ENCODE measurements at places on chromosomes 7 and 10.

GRCh38 chr7:137717045-137717444, 129.7 kb downstream of the DGKI start:
- no peak for DNase-seq

- DNase-seq: no peak
Observed at GRCh38 chr10:96153070-96153469, 23.0 kb downstream of the ZNF518A start.

DNA sequence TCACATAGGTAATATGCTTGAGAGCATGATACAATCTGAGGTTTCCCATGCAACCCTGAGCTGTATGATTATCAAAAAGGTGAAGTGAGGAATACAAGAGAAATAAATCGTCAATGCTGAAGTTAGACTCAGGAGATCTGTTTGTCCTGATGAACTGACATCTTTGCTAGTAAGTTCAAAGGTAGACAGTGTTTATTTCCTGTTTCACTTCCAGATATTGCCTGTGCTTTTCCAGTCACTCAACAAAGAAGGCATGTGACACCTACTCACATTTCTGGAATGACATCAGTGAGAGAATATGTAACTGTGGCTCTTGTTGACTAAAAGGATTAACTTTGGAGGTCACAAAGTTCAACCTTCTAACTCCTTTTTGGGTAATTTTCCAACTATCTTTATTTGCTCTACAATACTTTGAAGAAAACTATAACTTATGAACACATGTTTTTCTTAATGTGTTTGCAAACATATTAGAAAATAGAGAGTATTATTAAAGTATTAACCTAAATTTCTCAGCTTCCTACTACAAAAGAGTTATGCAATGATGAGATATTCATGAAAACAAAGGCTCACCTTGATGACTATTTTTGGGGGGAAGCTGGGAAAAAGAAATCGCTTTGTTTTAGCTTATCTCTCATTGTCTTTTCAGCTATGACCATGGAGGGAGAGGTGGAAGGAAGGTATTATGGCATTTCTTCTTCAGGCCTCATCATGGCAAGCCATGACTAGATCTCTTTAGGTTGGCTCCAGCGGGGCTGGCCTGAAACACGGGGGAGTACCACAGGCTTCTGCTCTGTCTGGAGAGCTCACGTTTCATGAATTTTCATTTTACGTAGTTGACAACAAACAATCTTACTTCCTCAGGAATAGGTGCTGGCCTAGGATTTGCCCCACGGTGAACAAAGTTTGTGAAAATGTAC, 214.7 kb upstream of the SLC26A5 start:
- peak; percentile 11 for DNase-seq

- no peak for DNase-seq
Observed at GRCh38 chr10:69855346-69856111, 53.8 kb downstream of the COL13A1 start.

DNA sequence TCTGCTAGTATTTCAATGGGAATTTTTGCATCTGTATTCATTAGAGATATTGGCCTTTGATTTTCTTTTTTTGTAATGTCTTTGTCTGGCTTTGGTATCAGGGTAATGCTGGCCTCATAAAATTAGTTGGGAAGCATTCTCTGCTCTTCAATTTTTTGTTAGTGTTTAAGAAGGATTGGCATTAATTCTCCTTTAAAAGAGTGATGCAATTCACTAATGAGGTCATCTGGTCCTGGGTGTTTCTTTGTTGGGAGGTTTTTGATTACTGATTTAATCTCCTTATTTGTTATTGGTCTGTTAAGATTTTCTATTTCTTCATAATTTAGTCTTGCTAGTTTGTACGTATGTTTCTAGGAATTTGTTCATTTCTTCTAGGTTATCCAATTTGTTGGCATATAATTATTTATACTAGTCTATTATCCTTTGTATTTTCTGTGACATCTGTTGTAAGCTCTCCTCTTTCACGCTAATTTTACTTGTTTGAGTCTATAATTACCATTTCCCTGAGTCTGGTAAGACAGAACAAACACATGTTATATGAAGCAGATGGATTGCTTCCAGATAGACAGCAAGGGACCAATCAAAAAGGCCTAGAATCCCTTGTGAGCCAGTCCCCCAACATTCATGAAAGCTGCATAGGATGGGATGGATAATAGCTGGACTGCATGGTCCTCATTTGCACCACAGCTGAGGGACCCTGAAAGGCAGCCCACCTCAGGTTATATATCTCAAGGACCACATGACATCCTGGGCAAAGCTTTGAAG, 54.4 kb downstream of the MTPAP start:
- DNase-seq: no peak

GRCh38 chr7:139203992-139204391, 27.0 kb upstream of the UBN2 start:
- DNase-seq: no peak

DNA sequence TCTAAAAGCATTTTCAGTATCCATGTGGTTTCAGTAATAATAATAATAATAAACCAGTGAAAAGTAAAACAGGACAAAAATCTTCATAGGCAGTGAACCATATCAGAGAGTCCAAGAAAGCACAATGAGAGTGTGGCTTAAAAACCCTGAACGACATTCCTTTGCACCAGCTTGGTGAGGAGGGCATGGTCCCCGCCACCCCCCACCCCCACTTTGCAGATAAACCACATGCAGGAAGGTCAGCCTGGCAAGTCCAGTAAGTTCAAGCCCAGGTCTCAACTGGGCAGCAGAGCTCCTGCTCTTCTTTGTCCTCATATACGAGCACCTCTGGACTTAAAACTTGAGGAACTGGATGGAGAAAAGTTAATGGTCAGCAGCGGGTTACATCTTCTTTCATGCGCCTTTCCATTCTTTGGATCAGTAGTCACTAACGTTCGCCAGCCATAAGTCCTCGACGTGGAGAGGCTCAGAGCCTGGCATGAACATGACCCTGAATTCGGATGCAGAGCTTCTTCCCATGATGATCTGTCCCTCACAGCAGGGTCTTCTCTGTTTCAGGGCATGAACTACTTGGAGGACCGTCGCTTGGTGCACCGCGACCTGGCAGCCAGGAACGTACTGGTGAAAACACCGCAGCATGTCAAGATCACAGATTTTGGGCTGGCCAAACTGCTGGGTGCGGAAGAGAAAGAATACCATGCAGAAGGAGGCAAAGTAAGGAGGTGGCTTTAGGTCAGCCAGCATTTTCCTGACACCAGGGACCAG, 172.5 kb downstream of the EGFR start:
- no peak for DNase-seq

GRCh38 chr10:62638062-62638477, 166.4 kb upstream of the ADO start:
- no peak for DNase-seq

- no peak for DNase-seq
Observed at GRCh38 chr10:66292922-66293321, 632.9 kb upstream of the LRRTM3 start.

GRCh38 chr10:103246324-103246723, 637 bp downstream of the RPEL1 start:
- DNase-seq: no peak

GRCh38 chr7:81210137-81211064, 291.6 kb upstream of the SEMA3C start:
- DNase-seq: peak; percentile 23

DNA sequence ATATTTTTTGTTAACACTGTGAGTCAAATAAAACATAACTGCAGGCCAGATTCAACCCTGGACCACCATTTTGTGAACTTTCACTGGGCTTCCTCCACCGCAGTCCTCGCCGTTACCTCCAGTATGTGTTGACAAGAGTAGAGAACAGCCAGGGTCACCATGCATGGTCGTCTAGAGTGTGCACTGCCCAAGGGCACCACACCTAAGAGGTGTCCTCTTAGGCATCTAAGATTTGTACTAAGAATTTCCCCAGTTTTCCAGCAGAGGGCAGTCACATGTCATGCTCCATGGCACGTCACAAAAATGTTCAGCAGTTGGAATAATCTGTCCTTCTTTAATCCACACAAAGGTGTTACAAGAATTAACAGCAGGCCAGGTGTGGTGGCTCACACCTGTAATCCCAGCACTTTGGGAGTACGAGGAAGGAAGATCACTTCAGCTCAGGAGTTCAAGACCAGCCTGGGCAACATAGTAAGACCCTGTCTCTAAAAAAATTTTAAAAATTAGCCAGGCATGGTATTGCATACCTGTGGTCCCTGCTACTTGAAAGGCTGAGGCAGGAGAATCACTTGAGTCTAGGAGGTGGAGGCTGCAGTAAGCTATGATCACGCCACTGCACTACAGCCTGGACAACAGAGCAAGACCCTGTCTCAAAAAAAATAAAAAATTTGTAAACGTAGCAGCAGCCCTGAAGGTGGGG, 71.2 kb upstream of the FOXK1 start:
- DNase-seq: peak; percentile 71

- DNase-seq: peak; percentile 52
Observed at GRCh38 chr10:93512565-93512964, 16.2 kb downstream of the CEP55 start.

DNA sequence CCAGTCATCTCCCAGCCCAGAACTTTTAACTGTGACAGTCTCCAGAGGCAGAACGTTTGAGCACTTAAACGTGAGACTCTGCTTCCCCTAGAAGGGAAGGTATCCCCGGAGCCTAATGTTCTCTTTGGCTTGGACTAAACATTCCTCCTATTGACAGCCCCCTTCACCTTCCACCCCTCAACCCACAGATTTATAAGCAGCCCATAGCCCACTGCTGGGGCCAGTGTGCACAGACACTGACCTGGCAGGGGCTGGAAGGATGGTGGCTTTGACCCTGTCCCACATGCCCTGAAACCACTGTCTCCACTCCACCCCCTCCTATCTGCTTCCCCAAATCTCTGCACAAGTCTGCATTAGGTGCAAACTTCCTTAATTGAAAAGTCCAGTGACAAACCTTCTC, 715.0 kb upstream of the IGFBP3 start:
- no peak for DNase-seq

DNA sequence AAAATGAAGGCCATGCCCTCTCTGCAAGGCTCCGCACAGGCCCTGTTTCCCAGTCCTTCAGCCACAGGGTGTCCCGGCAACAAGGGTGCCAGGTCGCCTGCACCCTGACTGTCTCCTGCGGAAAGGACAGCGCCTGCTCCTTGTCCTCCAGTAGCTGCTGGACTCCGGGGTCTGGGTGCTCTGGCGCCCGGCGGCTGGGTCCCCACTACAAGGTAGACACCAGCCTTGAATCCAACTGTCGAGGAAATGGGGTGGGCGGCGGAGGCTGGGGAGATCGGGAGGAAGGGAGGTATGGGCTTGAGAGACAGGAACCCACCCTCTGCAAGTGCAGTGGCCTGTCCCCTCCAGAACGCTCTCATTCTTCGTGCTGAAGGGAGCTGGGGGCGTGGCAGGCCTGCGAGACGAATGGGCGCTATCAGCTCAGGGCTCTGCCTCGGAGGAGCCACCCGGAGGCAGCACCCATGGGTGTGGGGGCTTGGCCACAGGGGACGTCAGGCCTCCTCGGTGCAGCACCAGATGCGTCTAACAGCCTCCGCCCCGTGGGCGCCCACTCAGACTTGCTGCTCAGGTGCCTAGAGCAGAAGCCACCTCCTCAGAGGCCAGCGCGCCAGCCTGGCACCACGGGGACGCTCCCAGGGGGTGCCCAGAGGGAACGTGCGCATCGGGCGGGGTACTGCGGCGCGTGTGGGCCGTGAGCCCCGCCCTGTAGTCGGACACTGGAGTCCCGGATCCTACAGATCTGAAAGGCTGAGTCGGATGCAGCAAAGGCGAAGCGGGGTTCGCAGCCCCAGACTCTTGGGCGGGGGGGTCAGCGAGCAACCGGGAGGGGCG, 15.6 kb downstream of the ADAM8 start:
- DNase-seq: peak; percentile 72

DNA sequence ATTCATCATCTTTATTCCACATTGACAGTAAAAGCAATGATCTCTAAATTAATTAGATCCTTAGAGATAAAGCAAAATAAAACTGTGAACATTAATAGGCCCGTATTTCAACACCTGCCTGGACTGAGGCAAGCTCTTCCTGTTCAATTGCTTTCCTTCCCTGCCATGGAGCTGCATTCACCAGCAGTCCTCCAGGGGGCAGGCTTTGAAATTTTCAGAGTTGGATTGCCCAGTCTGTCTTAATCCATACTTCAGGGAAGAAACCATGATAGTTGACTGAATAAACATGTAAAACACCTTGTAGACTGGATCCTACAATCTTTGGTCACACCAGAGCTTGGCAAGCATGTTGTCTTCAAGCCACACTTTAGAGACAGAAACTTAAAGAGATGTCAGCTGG, 936.6 kb downstream of the NRG3 start:
- no peak for DNase-seq

- no peak for DNase-seq
Observed at GRCh38 chr10:927131-927530, 4.4 kb downstream of the LARP4B start.

DNA sequence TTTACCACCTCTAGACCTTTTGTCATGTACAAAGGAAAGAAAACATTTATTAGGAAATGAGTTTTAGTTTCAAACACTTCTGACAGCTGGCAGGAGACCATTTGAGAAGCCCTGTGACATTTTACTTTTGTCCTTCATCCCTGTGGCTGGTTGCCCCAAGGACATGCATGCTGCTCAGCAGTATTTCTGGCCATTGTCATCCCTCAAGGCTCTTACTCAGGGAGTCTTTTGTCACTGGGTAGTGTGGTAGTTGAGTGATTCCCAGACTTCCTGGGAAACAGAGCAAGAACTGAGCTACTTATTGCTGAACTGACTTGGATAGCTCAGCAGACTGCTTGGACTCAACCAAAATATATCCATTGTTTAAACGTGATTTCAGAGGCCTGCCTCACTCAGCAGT, 142.8 kb downstream of the LRRC4 start:
- no peak for DNase-seq

DNA sequence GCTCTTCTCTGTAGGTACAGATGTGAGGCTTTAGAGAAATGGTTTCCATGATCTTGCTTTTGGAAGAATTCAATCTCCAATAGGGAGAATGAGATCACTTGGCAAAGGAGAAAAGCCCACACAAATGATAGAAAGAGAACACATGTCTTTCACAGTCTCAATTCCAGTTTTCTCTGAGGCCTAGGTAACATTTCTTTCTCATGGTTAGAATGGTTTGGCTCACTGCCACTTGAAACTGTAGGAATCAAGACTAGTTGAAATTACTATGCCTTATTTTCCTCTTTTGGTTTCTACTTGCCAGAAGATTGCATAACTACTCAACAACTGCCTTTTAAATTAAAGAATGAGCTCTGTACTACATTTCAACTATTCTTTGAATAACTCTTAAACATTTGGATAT, 276.5 kb upstream of the TEX47 start:
- no peak for DNase-seq

- DNase-seq: no peak
Observed at GRCh38 chr7:97680622-97681021, 51.3 kb upstream of the TAC1 start.
